ENCODE measurements at places on chromosomes 7 and 10.

- no peak for DNase-seq
Measured at GRCh38 chr7:54091322-54091721, 450.9 kb upstream of the VSTM2A start.

DNA sequence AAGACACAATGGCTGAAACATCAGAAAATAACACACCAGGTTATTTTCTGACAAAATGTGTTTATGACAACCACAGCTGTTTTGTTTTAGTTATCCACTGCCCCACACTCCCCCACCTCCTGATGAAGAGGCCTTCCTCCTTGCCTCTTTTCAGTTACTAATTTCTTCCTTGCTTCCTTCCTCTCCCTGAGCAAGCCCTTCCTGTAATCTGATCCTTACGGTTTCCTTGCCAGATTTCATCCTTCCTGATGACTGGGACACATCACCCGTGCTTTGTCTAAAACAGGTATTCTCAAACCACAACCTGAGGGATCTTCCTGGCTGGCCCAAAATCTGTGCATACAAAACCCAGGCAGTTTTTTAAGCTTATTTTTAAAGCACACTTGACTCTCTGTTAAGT lies 39.4 kb downstream of the CHST15 start:
- DNase-seq: no peak

- peak; percentile 11 for DNase-seq
Measured at GRCh38 chr7:82740246-82740848, 296.8 kb upstream of the CACNA2D1 start.

GRCh38 chr10:132346806-132347205 lies 14.8 kb downstream of the LRRC27 start:
- no peak for DNase-seq

DNA sequence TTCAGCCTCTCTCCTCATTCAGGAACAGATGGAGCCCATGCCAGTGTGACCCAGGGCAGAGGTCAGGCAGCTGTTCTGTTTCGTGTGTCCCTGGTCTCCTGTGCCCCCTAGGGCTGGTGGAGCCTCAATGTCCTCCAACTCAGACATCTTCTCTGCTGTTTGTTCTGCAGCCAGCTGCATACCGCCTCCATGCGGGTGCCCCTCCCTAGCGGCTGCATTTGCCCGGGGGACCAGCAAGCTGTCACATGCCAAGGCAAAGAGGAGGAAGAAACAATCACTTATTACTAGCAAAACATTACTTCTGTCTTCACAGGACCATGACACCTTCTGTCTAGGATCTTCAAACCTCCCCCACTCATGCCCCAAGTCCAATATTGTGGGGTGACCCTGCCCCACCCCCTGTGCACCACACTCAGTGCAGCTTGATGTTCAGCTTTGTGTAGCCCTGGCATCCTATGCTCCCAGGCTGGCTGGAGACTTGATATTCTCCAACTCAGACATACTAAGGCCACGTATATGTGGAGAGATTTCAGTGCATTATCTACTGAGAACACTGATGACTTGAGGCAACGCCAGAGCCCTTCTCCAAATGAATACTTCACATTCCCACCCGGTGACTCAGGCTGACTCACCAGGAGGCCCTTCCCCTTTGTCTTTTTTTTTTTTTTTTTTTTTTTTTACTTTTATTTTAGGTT lies 188.9 kb downstream of the SKIDA1 start:
- DNase-seq: no peak

DNA sequence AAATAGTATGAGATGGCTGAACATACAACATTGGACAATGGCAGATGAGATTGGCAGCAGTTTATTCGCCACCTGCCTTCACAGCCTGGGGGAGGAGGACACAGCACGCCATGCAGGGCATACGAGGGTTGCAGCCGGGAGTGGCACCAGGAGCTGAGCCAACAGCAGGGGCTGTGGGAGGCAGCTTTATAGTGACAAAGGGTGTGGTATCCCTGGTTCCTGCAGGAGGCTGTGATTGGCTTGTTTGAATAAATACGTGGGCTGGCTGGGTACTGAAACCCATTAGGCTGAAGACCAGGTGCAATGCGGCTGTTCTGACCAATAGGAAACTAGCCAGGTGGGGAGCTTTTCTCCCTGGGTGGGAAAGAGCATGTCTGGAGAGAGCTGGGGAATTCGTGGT lies 68.9 kb upstream of the LEP start:
- DNase-seq: peak; percentile 25

- DNase-seq: no peak
Measured at GRCh38 chr7:75981203-75981452, 13.3 kb downstream of the TMEM120A start.

GRCh38 chr7:14767716-14768425 lies 134.7 kb downstream of the DGKB start:
- no peak for DNase-seq

GRCh38 chr10:109924967-109925620 lies 1.8 kb upstream of the XPNPEP1 start:
- no peak for DNase-seq

DNA sequence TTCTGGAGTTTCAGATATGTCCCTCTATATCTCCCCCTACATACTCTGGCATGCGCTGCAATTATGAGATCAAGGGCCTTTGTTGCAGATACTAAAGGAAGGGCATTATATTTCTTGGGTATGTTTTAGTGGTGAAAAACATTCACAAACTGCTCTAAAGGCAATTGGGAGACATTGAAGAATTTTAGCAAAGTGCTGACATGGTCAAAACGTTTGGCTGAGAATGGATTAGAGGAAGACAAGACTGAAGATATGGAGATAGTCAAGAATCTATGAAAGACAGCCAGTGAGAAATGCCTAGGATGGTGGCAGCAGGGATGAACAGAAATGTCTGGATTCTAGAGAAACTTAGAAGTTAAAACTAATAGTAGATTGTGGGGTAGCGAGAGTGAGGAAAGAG lies 104.5 kb upstream of the CABCOCO1 start:
- no peak for DNase-seq

- no peak for DNase-seq
Measured at GRCh38 chr7:25549271-25549921, 321.1 kb upstream of the NPVF start.

- DNase-seq: no peak
Measured at GRCh38 chr7:154517768-154518167, 465.6 kb downstream of the DPP6 start.

DNA sequence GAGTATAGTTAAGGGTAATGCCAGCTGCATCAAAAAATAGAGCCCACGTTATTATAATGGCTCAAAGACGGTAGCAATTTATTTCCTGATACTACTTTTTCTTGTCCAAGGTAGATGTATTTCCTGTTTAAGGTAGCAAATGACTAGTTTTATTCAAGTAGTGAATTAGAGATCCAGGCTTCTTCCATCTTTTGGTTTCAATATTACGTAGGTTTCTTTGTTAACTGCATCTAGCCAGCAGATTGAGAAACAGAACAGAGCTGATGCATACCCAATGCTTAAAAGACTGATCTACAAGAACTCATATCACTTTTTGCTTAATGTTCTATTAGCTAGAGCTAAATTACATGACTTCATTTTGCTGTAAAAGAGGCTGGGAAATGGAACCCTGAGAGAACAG lies 992.1 kb downstream of the NRG3 start:
- DNase-seq: no peak

- DNase-seq: no peak
Measured at GRCh38 chr10:121835376-121835775, 92.5 kb downstream of the ATE1 start.

DNA sequence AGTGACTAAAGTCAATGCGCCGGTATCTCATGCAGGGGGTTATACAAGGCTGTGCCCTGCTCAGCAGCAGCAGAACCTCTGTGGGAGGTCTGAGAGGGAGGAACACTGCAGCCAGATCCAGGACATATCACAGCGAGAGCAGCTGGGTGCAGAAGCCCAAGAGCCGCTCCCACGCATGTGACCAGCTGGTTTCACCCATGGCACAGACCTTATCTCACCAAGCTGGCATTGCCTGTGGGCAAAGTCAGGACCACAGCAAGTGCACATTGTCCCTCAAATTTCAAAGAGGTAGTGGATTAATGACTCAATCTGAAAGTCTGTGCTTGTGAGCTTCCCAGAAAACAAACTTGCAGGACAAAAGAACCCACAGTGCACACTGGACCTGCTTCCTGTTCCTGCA lies 31.6 kb upstream of the AKR1C1 start:
- DNase-seq: no peak

GRCh38 chr7:50508471-50508943 lies 56.7 kb downstream of the DDC start:
- DNase-seq: no peak

DNA sequence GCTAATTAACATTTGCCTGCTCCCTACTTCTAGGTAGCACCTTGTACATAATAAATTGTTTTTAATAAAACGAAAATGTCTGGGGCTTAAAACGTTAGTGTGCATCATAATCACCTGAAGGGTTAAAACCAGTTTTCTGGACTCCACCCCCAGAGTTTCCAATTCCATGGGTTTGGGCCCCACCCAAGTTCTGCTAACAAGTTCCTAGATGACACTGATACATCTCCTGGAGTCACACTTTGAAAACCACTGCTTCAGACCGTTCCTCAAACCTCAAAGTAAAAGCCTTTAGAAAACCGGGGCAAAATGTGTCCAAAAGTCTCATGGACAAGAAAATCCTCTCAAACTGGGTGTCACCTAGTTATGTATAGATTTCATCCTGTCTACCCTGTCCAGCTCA lies 9.3 kb downstream of the OSBPL3 start:
- no peak for DNase-seq

DNA sequence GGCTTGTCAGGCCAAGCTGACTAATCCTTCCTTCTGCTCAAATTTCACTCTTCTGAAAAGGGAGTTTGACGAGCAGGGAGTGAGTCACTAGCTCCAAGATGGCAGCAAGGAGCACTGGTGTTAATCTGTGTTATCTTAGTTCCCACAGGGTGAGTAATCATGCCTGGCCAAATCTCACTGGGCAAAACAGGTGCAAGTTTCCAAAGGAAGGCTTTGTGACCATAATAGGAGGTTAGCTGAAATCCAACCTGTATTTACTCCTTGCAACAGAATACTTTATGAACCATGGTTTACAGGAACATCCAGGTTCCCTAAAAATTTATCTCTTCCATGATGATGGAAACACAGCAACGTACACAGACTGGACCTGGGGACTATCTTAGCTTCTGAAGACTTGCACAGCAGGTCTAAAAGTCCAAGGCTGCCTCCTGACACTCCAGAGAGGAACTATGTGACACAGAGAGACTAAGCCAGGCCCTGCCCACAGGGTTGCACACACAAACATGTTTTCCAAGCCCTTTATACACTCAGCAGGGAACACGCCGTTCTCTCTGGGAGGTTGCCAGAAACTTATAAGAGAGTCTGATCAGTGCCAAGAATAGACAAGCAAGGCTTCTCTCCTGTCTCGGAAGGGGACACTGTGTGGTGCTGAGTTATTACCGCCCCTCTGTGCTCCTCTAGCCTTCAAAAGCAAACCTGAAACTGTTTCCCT lies 46.3 kb downstream of the PDK4 start:
- no peak for DNase-seq

DNA sequence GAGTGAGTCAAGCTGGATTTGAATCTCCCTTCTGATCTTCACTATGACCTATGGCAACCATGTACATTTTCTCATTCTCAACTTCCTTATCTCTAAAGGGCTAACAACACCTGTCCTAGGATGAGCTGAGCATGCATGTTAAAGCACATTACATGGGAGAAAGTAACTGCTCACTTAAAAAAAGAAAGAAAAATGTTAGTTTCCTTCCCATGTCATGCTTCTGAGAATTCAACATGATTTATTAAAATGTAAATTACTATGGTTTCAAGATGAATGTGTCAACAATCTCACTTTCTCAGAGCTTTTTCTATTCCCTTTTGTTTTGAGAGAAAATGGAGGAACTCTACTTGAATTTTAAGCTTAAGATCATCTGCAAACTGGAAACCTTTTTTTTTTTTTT lies 295.3 kb downstream of the SKIDA1 start:
- no peak for DNase-seq

GRCh38 chr7:26704786-26705185 lies 159.6 kb downstream of the SKAP2 start:
- no peak for DNase-seq

- no peak for DNase-seq
Measured at GRCh38 chr10:115278294-115278693, 185.1 kb downstream of the ATRNL1 start.

DNA sequence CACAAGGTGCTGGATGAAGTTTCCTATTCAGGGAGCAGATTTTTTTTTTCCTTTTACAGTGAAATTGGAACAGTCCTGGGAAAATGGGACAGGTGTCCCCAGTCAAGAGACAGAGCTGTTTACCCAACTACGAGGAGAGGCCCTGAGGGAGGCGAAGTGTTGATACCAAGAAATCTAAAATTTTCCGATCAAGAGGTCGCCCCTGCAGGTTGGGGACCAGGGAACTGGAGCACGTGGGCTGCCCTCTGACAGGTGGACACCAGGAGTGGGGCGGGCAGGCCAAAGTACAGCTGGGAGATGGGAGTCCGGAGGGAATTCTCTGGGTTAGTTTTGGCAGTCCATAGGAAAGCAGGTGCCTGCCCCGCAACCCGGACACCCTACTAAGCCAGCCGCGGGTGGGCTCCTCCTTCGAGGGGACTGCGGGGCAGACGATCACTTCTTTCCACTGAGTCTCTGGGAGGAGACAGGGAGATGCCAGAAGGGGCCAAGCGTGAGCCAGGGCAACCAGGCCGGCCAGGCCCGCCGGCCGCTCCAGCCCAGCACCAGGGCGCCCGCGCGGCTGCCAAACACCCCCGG lies 965 bp upstream of the CAMK1D start:
- DNase-seq: no peak

DNA sequence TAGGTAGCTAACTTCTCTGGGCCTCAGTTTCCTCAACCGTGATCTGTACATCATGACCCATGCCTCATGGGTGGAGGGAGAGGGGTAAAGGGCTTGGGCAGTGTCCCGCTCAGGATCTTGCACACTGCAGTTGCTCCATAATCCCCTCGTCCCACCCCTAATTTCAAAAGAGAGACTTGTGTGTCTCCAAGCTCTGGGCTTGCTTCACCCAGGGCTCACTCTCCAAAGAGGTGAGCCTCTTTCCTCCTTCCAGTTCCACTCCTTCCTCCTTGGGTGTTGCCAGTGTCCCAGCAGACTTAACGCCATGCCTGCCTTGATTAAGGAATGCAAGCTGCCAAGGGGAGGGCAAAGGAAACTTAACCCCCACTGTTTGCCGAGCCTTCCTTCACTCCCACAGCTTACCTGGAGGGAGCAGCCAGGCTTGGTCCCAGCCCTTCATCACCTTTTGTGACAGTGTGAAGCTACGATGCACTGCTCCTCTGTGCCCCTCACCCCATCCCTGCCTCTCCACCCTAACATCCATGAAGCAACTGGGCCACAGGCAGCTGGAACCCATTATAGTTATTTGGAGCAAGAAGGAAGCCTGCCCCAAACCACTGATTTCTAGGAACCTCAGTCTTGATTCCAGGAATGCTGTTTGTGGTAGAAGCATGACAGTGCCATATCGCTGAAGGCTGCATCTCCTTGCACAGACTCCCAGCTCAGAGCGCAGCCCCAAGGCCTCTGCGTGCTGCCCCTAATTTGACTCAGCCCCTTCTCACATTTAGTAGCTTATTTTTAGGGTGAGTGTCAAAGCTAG lies 363.3 kb downstream of the TNS3 start:
- no peak for DNase-seq

- DNase-seq: no peak
Measured at GRCh38 chr10:123045961-123046731, 37.3 kb downstream of the ACADSB start.
